Fibroblast of the aortic adventitia (primary cell): ENCODE measurements at places on chromosomes 3 and 15. TPM values are rescaled to one million over a fixed set of nuclear protein-coding genes. Genes with fewer than 3 reads are reported as not detected.
A peak's percentile ranks its signal among the peaks of the same experiment; 100 is the strongest.

The SEMA6D gene
- total RNA-seq = 3.9 and 17.7 TPM in 2 replicates

GRCh38 chr3:107082527-107082926 is 294.7 kb upstream of the CCDC54 start:
- DNase-seq = peak; percentile 13

DNA sequence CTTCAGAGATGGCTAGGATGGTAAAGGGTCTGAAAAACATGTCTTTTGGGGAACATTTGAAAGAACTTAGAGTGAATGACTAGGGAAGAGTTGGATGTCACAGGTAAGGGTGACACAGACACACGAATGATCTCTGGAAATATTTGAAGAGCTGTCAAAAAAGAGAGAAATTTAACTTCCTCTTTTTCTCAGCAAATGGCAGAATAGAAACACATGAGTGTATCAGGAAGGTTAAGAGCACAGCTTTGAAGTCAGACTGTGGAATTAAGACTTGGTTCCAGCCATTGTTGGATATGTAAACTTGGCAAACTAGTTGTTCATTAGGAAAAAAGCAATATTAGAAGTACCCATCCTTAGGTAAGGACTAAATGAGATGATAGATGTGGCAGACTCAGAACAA is 117.7 kb downstream of the IMPG2 start:
- DNase-seq = no peak

- DNase-seq = no peak
Observed at GRCh38 chr3:42685891-42686820, 819 bp downstream of the KLHL40 start.

DNA sequence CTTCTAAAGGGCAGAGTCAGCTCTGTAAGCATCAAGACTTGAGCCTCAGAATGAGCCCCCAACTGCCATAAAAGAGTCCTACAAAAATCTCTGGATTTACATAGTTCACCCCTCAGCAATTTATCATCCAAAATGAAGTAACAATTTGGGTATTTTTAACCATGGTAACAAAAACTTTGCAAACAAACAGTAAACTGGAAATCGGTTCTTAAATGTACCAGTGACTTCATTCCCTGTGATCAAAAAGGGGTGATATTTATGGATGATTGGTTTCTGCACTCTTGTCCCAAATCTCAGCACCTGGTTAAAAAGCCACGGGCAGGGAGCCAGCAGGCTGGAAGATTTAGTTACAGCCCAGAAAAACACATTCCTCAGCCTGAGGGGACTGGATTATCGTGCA is 73.6 kb downstream of the TFG start:
- DNase-seq = no peak
